ENCODE measurements at places on chromosomes 7 and 10. TPM values are rescaled to one million over a fixed set of nuclear protein-coding genes. Genes with fewer than 3 reads are reported as not detected.

DNA sequence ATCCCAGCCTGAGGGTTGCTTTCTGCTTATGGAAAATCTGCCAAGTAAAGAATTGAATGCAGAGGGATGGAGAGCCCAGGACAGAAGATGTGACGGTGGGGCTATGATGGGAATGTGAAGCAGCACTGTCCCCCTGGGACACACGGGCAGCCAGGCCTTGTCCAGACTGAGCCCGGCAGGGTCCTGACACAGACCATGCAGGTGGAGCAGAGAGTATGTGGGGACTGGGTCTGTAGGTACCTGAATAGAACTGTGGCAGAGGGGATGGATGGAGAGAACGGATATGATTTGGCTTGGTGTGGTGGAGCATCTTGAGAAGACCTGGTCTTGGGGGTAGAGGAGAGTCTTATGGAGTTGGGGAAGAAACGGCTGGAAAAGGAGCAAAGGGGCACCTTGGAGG lies 732 bp upstream of the LRRC18 start:
- no peak for DNase-seq

DNA sequence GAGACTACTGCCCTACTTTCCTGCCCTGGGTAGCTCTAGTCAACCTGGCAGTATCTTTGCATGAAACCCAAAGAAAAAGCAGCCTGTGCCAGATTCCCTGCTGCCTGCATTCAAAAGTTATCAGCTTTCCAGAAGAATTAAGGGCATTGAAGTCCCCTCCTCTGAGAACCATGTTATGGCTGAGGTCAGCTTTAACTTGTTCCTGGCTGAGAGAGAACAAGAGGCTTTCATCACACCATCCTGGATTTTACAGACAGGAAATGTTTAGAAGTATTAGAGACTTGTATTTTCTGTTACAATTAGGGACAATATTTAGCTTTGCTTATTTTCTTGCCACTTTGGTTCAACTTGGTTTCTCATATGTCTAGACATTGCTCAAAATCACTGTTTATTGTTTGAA lies 238.8 kb downstream of the ARL4A start:
- no peak for DNase-seq

DNA sequence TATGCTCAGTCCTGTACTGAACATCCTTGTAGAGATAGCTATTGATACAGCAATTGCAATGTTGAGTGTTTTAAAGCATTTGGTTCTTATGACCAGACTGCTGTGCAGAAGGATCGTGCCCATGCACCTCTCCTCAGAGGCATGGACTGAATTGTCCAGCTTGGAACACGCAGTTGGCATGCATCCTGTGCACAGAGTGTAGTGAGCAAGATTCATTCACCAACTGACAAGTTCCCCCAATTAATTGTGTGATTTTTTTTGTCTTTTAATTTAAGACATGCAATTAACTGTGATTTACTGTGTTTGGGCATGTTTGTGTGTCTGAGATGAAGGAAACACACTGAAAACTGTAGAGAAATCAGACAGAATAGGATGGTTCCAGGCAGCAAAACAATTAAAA lies 323.7 kb downstream of the CDK14 start:
- no peak for DNase-seq

DNA sequence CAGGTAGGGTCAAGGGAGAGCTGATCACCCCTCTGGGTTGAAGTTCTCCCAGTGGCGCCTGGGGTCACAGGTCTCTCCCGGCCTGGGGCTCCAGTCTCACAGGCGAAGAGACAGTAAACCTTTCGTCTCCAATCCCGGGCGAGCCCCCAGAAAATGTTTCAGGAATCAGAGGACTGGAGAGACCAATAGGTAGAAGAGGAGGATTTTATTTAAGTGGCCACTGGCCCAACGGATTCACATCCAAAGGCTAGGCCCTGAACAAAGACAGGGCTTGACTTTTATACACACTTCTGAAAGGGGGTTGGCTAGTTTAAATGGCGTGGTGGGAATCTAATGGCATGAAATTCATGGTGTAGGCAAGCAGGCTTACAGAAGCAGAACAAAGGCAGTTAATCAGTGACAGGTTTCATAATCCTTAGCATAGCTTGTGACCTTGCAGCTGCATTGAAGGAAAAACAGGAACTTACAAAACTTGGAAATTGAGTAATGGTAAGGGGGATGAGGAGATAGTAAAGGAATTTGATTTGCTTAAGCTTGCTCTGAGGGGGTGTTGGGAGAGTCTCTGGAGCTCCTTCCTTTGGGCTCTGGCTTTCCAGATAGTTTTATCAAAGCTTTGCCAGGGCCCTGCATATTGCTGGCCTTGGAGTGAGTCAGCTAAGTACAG lies 105.5 kb downstream of the TRIM24 start:
- no peak for DNase-seq

- no peak for DNase-seq
These were observed 12.6 kb downstream of the KLLN start for GRCh38 chr10:87850742-87851205.

DNA sequence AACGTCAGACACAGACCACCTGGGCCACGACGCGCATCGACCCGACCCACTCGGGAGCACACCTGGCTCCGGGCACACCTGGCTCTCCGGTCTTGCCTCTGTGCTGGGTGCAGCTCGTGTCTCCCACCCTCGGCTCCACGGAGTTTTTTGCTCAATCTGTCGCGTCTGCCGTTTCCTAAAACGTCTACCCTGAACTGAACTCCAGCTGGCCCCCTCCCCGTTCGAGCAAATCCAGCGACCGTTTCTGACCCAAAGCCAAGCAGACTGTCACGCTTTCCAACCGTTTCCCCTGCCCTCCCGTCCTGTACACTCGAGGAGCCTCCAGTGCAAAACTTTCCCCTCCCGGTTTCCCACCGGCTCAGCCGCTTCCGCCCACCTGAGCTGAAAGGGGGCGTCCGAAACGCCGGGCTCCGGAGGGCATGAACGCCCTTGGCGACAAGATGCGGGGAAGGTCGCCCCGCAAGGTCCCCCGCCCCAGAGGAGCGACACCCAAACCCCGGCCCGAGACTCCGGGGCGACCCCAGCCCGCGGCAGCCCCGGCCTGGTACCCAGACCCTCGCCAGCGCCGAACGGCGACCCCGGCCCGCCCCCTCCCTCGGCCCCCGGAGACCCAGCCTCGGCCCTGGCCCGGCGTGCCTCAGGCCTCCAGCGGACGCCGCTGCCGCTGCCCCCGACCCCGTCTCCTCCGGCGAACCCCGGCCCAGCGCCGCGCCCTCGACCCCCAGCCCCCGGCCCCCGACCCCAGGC lies 557 bp downstream of the CYTH3 start:
- no peak for DNase-seq

DNA sequence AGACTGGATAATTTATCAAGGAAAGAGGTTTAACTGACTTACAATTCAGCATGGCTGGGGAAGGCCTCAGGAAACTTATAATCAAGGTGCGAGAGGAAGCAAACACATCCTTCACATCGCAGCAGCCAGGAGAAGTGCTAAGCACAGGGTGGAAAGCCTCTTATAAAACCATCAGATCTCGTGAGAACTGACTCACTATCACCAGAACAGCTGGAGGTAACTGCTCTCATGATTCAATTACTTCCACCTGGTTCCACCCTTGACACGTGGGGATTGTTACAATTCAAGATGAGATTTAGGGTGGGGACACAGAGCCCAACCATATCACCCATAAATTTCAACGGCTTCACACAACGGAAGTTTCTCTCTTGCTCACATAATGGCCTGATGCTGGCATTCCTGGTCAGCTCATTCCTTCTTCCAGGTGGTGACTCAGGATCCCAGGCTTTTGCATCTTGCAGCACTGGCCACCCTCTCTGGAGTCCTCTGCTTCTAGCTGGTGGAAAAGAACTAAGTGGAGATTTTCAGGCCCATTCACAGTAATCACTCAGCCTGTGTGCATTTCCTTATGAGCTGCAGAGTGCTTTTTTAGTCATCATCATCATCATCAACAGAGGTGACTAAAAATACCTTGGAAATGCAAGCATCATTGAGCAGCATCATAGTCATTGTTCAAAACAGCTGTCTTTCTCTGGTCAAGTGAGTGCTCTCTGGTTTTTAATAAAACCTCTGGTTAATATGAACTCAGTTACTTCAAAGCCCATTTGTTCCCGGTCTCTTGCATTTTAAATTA lies 308.1 kb downstream of the SFMBT2 start:
- DNase-seq, result no peak

- no peak for DNase-seq
These were observed 14.4 kb downstream of the PIP4K2A start for GRCh38 chr10:22699976-22700375.

DNA sequence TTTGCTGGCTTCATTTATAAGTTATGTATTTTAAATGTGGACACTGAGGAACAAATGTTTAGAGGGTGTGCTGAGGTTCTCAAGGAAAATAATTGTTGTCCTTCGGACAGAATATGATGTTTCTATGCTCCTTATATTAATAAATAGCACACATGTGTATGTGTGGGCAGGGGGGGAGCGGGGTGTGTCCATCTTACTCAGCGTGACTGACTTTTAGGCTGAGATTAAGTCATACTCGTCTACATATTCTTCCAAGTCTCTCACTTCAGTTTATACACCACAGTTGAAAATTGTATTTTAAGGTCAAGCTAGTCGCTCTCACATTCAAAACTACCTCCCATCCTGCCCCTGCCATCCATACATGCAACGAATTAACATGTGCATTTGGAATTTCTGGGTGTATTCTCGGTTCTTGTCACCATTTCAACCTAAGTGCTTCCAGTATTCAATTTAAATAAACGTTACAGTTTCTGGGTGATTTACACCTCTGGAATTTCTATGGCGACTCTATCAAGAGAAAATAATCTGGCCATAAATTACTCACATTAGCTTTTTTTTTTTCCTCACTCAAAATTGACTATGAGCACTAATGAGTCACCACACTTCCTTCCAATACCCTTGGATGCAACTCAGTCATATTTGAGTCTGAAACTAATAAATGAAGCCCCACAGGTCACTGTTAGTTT lies 3.3 kb downstream of the PCDH15 start:
- no peak for DNase-seq

DNA sequence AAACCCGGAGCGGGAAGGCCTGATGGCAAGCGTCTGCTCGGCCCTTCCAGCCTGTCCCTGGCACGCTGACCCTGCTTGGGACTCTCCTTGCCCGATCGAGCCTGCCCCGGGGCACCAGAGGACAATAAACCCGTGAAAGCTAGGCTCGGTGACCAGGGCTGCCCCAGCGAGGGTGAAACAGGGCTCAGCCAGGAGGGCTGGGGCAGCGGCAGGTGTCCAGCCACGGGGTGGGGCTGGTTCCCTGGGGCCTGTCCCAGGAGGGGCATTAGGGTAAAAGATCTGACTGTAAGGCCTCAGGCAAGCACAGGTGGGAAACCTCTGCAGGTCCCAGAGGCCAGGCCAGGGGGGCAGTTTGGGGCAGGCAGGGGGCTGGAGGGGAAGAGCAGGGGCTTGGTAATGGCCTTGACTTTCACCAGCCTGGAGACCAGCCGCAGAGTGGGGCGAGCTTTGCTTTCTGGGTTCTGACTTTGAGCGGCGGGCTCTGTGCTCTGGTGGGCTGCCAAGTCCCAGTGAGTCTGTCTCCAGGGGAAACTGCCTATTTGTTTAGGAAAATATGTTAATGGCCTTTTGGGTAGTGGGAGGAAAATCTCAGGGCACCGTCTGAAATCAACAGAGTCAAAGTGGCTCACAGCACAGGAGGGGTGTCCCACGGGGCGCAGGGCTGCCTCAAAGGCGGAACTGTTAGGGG lies 68.2 kb upstream of the INPP5A start:
- DNase-seq, result no peak

DNA sequence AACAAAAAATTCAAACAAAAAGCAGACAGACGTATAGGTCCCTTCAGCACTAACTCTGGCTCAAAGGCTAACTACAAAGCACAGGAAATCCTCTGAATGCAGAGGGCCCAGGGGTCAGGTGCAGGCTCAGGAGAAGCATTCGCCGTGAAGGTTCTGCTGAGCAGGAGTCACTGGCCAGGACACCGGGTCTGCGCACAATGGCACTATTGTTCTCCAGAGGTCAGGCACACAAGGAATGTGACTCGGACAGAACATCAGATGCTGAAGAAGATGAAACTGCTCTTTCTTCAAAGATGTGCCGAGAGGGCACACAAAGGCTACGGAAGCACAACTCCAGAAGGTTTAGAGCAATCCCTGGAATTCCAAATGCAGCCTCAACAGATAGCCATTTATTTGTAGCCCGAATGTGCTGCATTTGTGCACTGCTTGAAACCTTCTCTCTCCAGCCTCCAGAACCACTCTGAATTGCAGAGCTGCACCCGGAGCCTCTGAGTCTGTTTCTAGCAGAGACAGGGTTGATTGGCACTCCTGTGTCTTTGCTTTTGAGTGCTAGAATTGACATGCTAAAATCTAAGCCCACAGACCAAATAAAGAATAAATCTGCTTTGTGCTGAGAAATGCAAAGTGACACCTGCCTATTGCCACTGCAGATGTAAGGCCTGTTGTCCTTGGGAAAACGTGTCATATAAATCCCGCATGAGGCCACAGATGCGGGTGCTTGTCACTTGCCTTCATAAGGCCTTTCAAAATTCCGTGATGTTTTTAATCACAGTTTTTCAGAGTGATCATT lies 85.4 kb upstream of the AFAP1L2 start:
- DNase-seq, result no peak

DNA sequence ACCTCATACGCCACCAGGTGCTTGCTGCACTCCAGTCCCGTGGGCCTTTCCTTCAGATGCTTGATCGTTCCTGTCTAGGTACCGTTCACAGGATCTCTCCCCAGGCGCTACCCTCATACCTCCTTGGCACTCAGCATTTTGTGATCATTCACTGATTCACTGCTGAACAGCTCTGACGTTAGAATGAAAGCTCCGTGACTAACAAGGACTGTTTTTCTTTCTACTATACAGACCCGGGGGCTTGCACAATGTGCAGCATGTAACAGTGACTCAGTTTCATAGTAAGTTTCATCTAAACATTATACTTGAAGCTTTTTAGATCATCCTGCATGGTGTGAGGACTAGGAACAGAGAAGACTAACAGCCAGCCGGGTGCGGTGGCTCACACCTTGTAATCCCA lies 20.6 kb downstream of the KIN start:
- DNase-seq, result no peak

DNA sequence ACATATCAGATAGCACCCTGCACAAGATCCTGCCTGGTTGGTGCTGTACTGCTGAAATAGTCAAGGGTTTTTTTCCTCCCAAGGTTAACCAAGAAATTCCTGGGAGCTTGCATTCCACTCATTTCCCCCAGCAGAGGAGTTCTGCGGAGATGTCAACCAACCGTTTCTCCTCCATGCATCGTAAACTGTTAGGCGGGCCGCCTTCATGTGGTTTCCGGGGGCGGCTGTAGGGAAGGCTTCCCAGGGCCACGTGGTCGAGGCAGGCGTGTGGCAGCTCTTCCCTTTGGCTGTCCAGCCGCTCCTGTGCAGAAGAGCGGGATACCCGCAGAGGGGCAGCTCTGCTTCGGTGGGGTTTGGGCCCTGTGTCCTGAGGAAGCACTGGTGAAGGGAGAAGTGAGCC lies 113.7 kb downstream of the RGS10 start:
- no peak for DNase-seq

DNA sequence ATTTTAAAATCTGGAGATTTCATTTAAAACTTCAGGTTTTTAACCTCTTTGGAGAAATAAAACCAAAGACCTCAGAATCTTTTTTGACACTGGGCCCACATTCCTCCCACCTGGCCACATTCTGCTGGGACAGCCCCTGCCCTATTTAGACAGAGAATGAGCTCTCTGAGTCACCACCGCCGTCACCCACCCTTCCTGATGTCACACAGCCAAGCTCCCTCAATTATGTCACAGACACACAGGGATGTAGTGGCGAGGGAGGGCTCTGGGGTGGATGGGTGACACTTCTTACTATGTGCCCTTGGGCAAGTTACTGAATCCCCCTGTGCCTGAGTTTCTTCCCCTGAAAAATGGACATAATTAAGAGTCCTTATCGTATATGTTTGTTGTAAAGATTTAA lies 162.6 kb downstream of the RAB11FIP2 start:
- DNase-seq, result no peak

CYP3A4 gene
- polyA plus RNA-seq, result not detected

FRMD4A gene
- polyA plus RNA-seq, result 40.9 TPM

Measured in GM12878 (cell line).